Stimulated activated memory B cell treated with anti-CD40 and anti-IgM and Interleukin-4, amounts not matched to agents 10 μg/mL and 1 μg/mL and 100 μg/mL, for 72 hours (primary cell): ENCODE measurements at places on chromosomes 4 and X.

GRCh38 chrX:124902953-124903352, 416.7 kb upstream of the TEX13C start:
- ATAC-seq, result no peak

- ATAC-seq, result peak; percentile 40
Measured at GRCh38 chr4:39526765-39527295, 409 bp downstream of the UGDH start.

DNA sequence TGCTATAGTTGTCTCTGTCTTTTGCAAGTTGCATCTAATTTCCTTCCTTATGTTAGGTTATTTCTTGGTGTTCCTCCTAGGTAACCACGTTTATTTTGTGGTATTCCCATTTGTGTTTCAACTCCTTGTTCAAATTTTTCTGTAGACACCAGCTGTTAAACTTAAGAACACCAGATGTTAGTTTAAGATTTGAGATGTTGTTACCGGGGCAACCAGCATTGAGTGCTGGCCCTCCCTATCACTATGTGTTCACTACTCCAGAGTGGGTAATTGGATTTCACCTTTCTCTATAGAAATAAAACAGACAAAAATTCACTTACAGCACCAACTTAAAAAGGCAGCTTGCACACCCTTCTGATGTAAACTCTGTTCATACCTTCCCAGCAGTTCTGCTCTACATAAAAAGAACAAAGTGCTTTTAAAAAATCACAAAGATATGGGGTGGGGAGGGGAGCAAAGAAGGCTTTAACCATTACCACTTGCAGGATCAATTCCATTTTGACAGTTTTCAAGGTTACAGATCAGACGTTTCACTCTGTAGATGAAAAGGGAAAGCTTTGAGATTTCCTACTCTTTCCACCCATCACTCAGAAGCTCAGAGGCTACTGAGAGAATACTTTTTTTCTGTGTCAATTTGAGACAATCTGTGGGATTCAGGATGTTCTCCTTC, 82.9 kb downstream of the DKK2 start:
- no peak for ATAC-seq

- ATAC-seq, result peak; percentile 89
Measured at GRCh38 chrX:120755066-120755846, 120.4 kb downstream of the CT47B1 start.

GRCh38 chr4:28004520-28004919, 1143.9 kb downstream of the STIM2 start:
- ATAC-seq, result no peak

GRCh38 chr4:144518181-144518895, 127.6 kb upstream of the HHIP start:
- ATAC-seq, result no peak
